ENCODE measurements at places on chromosomes 13 and 19.

DNA sequence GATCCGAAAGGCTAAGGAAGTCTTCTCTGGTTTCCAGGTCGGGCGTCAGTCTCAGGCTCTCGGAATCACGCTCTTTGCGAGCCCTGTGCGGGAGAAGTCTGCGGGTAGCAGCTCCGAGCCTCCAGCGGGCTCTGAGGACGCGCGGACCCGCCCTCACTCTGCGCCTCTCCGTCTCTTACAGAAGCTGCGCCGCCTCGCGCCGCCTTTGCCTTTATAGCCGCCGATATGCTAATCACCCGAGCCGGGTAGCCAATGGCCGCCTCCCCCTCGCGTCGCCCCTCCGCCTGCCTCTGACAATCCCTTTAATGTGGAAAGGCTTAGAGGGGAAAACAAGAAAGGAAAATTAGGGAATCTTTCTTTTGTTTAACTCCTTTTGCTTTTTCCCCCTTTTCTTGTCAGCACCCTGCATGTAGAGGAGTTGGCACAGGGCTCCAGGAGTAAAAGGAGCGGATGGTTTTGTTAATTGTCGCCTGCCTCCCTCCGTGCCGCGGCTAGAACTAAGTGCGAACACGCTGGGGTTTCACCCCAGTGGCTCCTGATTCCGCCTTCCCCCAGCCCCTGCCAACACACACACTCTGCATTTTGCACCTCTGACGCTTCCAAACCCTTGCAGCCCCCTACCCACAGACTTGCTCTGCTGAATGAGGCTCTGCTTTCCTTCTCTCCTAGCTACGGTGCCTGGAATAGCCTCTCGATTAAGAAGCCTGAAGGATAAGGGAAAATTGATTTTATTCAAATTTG is at the start of gene PCDH8:
PCDH8 (minus strand) TSS at position 186 of the 741 bp plus-strand sequence. CDS start 204 bp downstream, outside the sequence.
- no peak for DNase-seq

DNA sequence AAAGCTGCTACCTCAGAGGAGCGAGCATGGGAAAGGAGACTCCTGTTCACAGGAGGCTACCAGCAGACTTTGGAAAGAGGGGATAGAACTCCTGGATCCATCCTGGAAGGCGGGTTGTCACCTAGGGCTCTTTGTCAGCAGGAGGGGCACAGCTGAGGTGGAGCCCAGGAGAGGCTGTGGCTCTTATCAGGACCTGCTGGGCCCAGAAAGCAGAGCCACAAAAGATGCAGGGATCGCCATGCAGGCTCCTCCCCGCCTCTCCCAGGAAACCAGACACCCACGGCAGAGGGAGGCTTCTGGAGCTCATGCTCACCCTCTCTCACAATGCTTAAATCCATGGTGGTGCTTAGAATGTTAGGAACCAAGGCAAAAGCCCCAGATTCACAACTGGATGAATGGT is 994.2 kb downstream of the UQCRFS1 start:
- no peak for DNase-seq

DNA sequence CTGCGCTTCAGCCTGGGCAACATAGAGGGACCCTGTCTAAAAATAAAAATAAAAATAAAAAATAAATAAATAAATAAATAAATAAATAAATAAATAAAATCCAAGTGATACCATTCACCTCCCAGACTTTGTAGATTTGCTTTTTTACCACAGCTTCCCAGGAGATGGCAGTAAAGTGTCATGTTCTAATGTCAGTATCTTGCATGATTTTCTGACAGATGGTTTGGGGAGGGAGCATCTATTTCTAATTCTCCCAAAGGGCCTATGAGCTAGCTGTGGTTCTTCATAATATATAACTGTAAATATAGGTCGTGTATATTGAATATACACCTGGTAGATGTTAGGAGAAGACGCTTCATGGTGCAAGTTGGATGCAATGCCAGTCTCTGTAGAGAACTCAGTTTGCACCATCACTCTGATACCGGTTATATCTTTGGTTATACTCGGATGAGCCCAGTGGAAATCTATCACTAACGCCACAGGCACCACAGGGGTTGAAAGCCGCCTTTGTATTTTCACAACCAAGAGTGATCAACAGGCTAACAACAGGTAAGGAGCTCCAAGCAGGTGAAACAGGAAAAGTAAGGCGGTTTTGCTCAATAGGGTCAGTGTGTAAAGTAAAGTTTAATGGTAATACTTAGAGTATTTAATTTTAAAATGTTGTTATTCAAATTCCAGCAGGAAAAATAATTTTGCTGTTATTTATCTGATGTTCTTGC is 13.9 kb downstream of the APLP1 start:
- no peak for DNase-seq

DNA sequence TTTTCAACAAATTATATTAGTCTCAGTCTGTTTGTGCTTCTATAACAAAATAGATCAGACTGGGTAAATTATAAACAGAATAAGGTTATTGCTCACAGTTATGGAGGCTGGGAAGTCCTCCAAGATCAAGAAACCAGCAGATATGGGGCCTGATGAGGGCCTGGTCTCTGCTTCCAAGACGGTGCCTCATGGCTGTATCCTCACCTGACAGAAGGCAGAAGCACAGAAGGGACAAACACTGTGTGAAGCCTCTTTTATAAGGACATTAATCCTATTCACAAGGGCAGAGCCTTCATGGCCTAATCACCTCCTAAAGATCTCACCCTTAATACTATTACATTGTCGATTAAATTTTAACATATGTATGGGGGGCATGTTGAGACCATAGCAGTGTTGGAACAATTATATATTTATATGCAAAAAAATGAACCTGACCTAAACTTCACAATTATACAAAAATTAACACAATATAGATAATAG is 12.7 kb downstream of the F10 start:
- no peak for DNase-seq

- DNase-seq, result no peak
Observed at GRCh38 chr13:52945348-52945747, 83.3 kb upstream of the OLFM4 start.

GRCh38 chr13:36918246-36919131 is 1.5 kb downstream of the SMAD9 start:
- DNase-seq, result no peak

GRCh38 chr13:46478651-46479050 is 74.3 kb upstream of the LRCH1 start:
- no peak for DNase-seq

DNA sequence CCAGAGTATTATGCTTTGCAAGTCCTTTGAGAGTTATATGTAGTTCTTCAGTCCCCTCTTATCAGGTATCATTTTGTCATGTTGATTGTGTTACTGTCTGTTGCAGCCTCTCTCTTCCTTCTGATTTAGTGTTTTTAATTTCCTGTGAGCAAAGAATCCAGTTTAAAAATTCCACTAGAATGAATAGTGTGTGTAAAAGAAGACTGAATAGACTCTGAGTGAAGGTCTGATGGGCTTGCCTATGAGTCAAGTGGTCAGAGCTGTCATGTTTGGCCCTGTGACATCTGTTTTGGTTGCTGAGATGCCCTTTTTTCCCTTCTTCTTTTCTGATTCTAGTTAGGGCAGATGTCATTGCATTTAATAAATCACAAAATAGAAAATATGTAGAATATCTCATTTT is 23.3 kb upstream of the KCTD4 start:
- DNase-seq, result no peak

DNA sequence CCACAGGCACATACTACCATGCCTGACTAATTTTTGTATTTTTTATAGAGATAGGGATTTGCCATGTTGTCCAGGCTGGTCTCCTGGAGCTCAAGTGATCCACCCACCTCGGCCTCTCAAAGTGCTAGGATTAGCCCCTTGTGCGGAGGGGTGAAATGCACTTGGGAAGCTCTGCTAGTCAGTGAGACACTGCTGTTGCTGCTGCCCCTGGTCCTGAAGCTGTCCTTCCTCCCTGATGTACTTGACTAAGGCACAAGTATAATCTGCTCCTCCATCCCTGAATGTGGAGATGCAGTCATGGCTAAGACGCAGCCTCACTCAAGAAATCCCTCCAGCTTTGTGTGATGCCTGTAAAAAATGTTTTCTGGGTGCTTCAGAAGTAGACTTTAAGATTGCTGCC is 124.5 kb downstream of the KCTD15 start:
- DNase-seq, result no peak

DNA sequence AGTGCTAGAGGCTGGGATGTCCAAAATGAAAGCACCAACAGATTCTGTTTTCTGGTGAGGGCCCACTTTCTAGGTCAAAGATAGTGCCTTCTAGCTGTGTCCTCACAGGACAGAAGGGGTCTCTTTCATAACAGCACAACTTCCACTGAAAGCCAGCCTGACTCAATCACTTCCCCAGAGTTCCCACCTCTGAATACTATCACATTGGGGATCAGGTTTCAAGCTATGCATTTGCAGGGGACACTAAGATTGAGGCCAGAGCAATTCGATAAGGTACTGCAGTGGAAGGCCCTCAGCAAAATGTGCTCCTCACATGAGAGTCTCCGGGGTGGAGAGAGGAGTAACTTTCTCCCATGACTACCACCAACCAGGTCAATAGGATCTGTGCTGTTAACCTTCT is 1501.5 kb downstream of the EFNB2 start:
- no peak for DNase-seq

GRCh38 chr13:75415171-75415570 is 66.8 kb downstream of the TBC1D4 start:
- no peak for DNase-seq

GRCh38 chr13:105902396-105902795 is 633.1 kb downstream of the EFNB2 start:
- no peak for DNase-seq

DNA sequence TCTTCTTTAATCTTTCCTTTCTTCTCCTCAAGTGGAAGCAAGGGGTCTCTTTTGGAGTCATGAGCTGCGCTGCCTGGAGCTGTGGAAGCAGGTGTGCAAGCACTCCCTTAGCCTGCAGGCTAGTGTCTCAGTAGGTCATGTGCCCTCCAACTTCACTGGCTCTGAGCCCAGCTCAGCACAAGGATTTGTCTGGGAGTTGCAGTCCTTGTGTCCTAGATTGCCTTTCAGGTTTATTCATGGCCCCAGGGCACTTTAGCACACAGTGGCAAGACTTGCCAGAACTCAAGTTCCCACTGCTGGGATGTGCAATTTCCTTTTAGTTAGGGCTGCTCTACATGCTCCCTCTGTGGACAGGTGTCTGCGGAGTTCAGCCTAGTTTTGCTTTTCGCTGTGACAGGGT is 211.7 kb downstream of the LIG4 start:
- no peak for DNase-seq

GRCh38 chr19:54644056-54644455 is 13.8 kb downstream of the LILRB1 start:
- no peak for DNase-seq

DNA sequence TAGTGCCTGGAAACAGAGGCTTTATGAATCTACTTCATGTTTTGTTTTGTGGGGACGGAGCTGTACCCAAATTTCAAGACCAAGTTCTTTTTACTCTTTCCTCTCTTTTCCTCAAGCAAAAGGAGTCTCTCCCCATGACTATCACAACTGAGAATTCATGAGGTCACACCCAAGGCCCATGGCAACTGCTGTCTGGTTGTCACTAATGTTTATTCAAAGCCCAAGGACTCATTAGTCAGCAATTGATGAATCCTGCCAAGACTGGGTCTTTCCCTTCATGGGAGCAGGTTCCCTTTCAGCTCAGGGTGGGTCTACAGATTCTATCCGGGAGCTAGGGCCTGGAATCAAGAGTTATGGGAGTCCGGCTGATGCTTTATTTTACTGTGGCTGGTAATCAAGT is 441.5 kb upstream of the PCDH20 start:
- DNase-seq, result no peak

GRCh38 chr13:40383132-40383531 is 283.3 kb downstream of the FOXO1 start:
- no peak for DNase-seq

DNA sequence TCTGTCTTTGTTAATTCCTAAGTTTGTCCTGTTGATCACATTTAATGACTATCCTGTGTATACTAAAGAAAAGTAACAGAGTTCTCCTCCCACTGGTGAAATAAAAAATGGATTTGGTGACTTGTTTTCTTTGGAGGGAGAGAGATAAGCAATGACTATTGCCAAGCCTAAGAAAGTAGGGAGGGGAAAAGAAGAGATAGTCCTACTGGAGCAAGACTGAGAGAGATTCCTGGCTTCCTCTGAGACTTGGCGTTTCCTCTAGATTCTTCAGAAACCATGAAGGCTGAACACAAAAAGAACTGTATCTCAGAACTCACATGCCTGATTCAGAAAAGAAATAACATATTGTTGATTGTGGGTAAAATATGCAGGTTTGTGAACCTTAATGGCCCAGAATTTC is 406.5 kb downstream of the FOXO1 start:
- no peak for DNase-seq

- DNase-seq, result no peak
Observed at GRCh38 chr19:9306443-9306842, 3.2 kb downstream of the ZNF699 start.

DNA sequence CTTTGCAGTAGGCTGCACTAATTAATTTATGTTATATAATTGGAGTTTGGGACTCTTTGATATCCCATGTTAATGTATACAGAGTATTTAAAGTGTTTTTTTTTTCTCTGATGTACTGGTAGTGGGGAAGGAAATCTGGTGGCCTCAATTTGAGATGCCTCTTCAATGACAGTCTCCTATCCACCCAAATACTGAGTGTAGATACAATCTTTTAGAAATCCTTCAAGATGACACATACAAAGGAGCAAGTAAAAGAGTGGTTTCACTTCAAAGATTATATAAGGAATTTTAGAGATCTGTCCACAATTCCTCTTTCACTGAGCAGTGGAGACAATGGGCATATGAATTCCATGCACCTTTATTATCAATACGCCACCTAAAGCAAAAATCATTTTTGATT is 15.1 kb downstream of the NALCN start:
- no peak for DNase-seq

DNA sequence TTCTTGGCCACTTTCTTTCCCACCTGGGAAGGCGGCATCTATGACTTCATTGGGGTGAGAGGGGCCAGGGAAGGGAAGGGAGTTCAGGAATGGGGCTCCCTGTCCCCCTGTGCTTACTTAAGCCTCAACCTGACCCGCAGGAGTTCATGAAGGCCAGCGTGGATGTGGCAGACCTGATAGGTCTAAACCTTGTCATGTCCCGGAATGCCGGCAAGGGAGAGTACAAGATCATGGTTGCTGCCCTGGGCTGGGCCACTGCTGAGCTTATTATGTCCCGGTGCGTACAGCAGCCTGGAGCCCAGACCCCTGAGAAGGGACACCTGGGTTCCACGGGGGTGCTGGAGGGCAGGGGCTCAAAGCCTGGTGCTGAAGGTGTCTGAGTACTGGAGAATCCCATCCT is 1.1 kb downstream of the TMEM147 start:
- no peak for DNase-seq

- no peak for DNase-seq
Observed at GRCh38 chr19:7746903-7747884, at the start of gene CD209. TSS of gene CD209 (minus strand) at chr19:7747534. CDS start at chr19:7747511, 23 bp downstream.

- no peak for DNase-seq
Observed at GRCh38 chr13:98613591-98613990, 36.7 kb upstream of the STK24 start.

Measured in stimulated activated CD8-positive, alpha-beta memory T cell treated with anti-CD3 and anti-CD28 coated beads, Interleukin-2, amount 100 ng/mL, for 48 hours (primary cell).